ENCODE measurements at places on chromosomes 3 and 15. TPM values are rescaled to one million over a fixed set of nuclear protein-coding genes. Genes with fewer than 3 reads are reported as not detected.

DNA sequence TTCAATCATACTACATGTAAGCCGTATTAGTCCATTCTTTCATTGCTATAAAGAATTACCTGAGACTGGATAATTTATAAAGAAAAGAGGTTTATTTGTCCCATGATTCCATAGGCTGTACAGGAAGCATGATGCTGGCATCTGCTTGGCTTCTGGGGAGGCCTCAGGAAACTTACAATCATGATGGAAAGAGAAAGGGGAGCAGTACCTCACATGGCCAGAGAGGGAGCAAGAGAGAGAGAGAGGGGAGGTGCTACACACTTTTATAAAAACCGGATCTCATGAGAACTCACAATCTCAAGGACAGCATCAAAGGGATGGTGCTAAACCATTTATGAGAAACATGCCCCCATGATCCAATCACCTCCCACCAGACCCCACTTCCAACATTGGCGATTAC, 14.3 kb upstream of the CLASP2 start:
- no peaks in the 10 kb centered on the region for H3K4me1 ChIP-seq
- no peak for DNase-seq
- H3K36me3 ChIP-seq, result no peaks in the 10 kb centered on the region
- no peak overlapping the region for H3K27ac ChIP-seq
- H3K27me3 ChIP-seq, result no peaks in the 10 kb centered on the region
- no peak overlapping the region for H3K4me3 ChIP-seq

DNA sequence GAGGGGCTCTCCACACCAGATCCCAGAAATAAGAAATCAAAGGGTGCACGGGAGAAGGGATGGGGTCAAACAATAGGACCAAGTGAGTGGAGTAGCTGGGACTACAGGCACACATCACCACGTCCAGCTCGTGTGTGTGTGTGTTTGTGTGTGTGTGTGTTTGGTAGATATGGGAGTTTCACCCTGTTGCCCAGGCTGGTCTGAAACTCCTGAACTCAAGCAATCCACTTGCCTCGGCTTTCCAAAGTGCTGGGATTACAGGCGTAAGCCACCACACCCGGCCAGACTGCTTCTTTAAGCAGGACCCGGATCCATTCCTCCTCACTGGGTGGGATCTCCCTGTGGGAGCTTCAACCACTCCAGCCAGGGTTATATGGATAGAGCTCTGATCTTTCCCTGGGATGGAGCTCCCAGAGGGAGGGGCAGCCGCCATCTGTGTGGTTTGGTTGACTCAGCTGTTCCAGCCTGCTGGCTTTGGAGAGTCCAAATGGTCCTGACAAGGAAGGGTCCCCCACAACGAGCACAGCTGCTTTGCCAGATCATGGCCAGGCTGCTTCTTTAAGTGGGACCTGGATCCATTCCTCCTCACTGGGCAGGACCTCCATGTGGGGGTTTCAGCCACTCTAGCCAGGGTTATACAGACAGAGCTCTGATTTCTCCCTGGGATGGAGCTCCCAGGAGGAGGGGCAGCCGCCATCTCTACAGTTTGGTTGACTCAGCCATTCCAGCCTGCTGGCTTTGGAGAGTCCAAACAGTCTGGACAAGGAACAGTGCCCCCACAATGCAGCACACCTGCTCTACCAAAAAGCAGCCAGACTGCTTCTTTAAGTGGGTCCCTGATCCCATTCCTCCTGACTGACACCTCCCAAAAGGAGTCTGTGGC, 9.1 kb upstream of the AVEN start:
- no peak for DNase-seq
- H3K36me3 ChIP-seq, result no peaks in the 10 kb centered on the region
- no peak overlapping the region for H3K27ac ChIP-seq
- H3K4me1 ChIP-seq, result no peaks in the 10 kb centered on the region
- H3K4me3 ChIP-seq, result no peak overlapping the region
- no peaks in the 10 kb centered on the region for H3K27me3 ChIP-seq

- H3K4me1 ChIP-seq, result no peaks in the 10 kb centered on the region
- H3K4me3 ChIP-seq, result no peak overlapping the region
- H3K27ac ChIP-seq, result no peak overlapping the region
- no peaks in the 10 kb centered on the region for H3K27me3 ChIP-seq
Observed at GRCh38 chr3:25692341-25692740, 27.6 kb upstream of the TOP2B start.

GRCh38 chr15:52392008-52392687, 96.5 kb upstream of the MYO5C start:
- no peak overlapping the region for H3K4me3 ChIP-seq
- no peaks in the 10 kb centered on the region for H3K36me3 ChIP-seq
- no peak overlapping the region for H3K27ac ChIP-seq
- no peaks in the 10 kb centered on the region for H3K4me1 ChIP-seq
- H3K27me3 ChIP-seq, result no peaks in the 10 kb centered on the region
- no peak for DNase-seq

DNA sequence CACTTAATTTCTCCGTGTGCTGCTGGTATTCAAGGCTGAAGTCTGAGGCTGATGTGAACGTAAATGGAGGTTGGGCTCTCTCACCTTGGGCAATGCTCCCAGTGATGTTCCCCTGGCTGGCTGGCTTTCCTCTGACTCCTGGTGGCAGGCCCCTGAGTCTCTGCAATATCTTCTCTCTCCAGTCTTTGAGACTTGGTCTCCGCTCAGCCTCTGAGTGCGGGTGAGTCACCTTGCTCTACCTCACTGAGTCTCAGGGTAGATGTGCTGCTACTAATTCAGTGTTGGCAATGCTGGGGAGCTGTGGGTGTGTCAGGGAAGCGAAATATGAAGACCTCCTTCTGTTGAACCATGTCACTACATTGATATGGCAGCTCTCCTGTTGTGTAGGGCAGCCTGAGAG, 31.3 kb upstream of the TRIM59 start:
- no peaks in the 10 kb centered on the region for H3K4me1 ChIP-seq
- no peaks in the 10 kb centered on the region for H3K36me3 ChIP-seq
- DNase-seq, result no peak
- H3K4me3 ChIP-seq, result no peak overlapping the region
- no peaks in the 10 kb centered on the region for H3K27me3 ChIP-seq

- no peaks in the 10 kb centered on the region for H3K27me3 ChIP-seq
- peaks cover 6% of the 10 kb centered on the region for H3K4me1 ChIP-seq
- H3K4me3 ChIP-seq, result no peak overlapping the region
- no peaks in the 10 kb centered on the region for H3K36me3 ChIP-seq
- H3K27ac ChIP-seq, result no peak overlapping the region
Observed at GRCh38 chr3:48369693-48370332, 2.2 kb upstream of the FBXW12 start.

Gene RLBP1
- total RNA-seq, result 0.93 TPM

Gene TIMMDC1
- total RNA-seq, result 70.9 TPM

DNA sequence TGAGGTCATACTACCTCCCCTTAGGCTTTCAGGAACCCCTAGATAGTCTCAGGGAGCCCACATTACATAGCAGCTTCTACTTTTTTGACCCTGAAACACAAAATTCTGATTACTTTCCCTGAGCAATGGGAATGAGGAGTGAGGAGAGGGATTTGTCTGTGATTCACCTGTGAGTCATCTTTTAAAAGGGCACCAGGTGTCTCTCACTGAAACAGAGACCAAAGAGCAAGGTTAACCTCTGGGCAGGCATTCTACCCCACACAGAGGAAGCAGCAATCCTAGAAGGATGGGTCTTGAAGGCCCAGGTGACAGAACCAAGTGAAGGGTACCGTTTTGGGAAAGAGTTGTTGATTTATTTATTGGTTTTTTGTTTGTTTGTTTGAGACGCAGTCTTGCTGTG, 31.1 kb upstream of the UBE2E2 start:
- H3K36me3 ChIP-seq, result no peaks in the 10 kb centered on the region
- no peaks in the 10 kb centered on the region for H3K27me3 ChIP-seq
- H3K4me1 ChIP-seq, result no peaks in the 10 kb centered on the region
- no peak overlapping the region for H3K27ac ChIP-seq
- DNase-seq, result no peak
- H3K4me3 ChIP-seq, result no peak overlapping the region

Gene C3orf22
- 61.4 TPM for total RNA-seq

DNA sequence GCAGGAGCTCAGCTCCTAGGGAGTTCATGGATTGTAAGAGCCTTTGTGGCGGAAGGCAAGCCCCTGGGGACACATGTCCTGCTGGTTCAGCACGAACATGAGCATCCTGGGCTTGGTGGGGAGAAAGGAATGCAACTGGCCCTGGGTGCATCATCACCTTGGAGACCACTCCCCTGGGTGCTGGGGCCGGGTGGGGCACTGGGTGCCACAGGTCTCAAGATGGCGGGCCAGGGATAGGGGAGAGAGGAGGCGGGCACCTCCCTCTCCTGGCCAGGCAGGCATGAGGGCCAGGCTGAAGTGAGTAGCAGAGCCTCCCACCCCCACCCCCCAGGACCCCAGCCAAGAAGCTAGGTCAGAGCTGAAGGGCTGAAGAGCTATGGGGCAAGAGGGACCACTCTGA, 768 bp downstream of the PCBP4 start:
- peak overlapping the region; percentile 72 for H3K4me3 ChIP-seq
- DNase-seq, result no peak
- no peaks in the 10 kb centered on the region for H3K36me3 ChIP-seq
- no peaks in the 10 kb centered on the region for H3K27me3 ChIP-seq
- peak overlapping the region; percentile 76 for H3K27ac ChIP-seq
- peaks cover 44% of the 10 kb centered on the region for H3K4me1 ChIP-seq

- no peak overlapping the region for H3K27ac ChIP-seq
- H3K4me3 ChIP-seq, result no peak overlapping the region
- no peaks in the 10 kb centered on the region for H3K4me1 ChIP-seq
- no peaks in the 10 kb centered on the region for H3K27me3 ChIP-seq
- no peaks in the 10 kb centered on the region for H3K36me3 ChIP-seq
- DNase-seq, result no peak
Observed at GRCh38 chr3:186166491-186167288, 57.8 kb upstream of the ETV5 start.

Gene LIPH
- total RNA-seq, result 18.0 TPM

DNA sequence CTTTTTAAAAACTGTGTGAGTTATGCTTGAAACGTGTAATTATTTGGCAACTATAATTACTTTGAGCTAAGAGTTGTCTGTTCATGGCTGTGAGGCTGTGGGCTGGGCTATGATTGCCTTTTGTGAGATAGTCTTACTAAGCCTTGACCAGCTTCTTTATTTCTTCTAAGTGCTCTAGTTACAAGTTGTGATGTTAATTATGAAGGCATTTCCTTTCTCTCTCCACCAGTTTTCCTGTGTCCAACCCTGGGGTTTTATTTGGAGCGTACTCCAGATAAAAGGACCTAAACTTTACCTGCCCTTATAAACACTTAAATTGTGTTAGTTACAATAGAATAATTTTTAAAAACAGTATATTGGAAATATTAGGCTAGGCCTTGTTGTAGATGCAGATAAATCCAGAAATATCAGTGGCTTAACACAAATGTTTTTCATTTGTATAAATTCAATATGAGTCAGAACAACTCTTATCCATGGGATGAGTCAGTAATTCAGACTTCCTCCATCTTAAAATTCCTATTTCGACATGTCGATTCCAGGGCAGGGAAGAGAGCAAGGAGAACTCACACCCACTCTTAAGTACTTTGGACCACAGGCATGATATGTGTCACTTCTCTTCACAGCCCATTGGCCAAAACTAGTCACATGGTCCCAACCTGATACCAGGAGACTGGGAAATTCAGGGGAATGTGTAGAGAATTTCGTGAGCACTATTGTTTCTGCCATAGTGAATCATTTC, 17.0 kb downstream of the TMEM62 start:
- no peak for DNase-seq
- no peaks in the 10 kb centered on the region for H3K36me3 ChIP-seq
- no peak overlapping the region for H3K27ac ChIP-seq
- no peaks in the 10 kb centered on the region for H3K4me1 ChIP-seq
- H3K27me3 ChIP-seq, result no peaks in the 10 kb centered on the region
- H3K4me3 ChIP-seq, result no peak overlapping the region

GRCh38 chr3:190526787-190527762, 13.2 kb downstream of the IL1RAP start:
- no peaks in the 10 kb centered on the region for H3K4me1 ChIP-seq
- H3K27me3 ChIP-seq, result no peaks in the 10 kb centered on the region
- H3K27ac ChIP-seq, result no peak overlapping the region

GRCh38 chr3:185733980-185734724, 90.7 kb downstream of the IGF2BP2 start:
- no peak overlapping the region for H3K27ac ChIP-seq
- H3K4me1 ChIP-seq, result no peaks in the 10 kb centered on the region
- no peaks in the 10 kb centered on the region for H3K27me3 ChIP-seq
- DNase-seq, result peak; percentile 64
- no peak overlapping the region for H3K4me3 ChIP-seq
- H3K36me3 ChIP-seq, result no peaks in the 10 kb centered on the region

DNA sequence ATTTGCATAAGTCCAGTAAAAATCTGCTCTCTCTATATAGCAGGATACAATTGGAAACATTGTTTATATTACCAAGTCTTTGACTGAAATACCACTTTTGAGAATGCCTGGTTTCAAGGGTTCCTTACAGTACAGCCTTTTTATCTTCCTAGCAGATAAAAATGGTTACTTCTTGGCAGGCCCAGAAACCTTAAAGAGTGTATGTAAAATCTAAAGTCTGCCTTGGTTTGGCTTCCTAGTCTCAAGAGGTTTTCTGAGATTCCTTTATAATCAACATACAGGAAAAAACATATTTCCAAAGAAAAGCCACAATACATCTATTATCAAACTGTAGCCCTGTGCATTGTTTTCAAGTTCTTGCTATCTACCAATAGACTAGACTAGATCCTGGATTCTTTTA, 84.6 kb downstream of the PLSCR2 start:
- H3K4me3 ChIP-seq, result no peak overlapping the region
- H3K27ac ChIP-seq, result no peak overlapping the region

- H3K36me3 ChIP-seq, result no peaks in the 10 kb centered on the region
- H3K27ac ChIP-seq, result no peak overlapping the region
- no peak overlapping the region for H3K4me3 ChIP-seq
- no peaks in the 10 kb centered on the region for H3K4me1 ChIP-seq
Observed at GRCh38 chr3:31522152-31522551, 10.6 kb upstream of the STT3B start.

- no peak overlapping the region for H3K4me3 ChIP-seq
- peak overlapping the region; percentile 73 for H3K27ac ChIP-seq
- peak; percentile 49 for DNase-seq
- no peaks in the 10 kb centered on the region for H3K27me3 ChIP-seq
- H3K36me3 ChIP-seq, result no peaks in the 10 kb centered on the region
Observed at GRCh38 chr15:60935130-60935529, 294.0 kb downstream of the RORA start.

DNA sequence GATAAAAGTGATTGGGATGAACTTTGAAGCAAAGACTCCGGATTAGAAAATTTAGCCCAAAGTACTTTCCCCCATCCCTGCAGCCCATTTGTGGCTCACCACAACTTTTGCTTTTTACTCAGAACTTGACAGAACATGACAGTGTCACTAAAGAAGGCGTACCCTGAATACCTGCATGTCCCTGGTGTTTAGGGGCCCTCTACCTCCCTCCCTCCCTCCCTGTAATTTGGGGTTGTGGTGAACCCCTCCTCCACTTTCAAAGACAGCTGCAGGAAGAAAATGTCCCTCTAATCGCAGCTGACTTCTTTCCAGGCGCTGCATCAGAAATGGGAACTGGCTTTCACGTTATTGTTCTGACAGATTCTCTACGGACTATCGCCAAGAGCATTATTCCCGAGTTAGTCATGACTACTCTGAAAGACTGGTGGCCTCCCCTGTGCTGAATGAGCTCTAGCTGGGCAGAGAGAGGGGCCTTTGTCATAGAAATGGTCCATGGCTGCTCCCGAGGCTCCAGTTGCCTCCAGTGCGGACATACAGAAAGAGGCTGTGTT, 93.2 kb upstream of the ARHGEF3 start:
- no peaks in the 10 kb centered on the region for H3K27me3 ChIP-seq
- peaks cover 12% of the 10 kb centered on the region for H3K4me1 ChIP-seq
- H3K27ac ChIP-seq, result no peak overlapping the region
- no peak for DNase-seq
- no peaks in the 10 kb centered on the region for H3K36me3 ChIP-seq

Measured in testis (tissue), 5 donors.